Myocyte (in vitro differentiated cells): ENCODE measurements at places on chromosomes 3 and 15. TPM values are rescaled to one million over a fixed set of nuclear protein-coding genes. Genes with fewer than 3 reads are reported as not detected.

GRCh38 chr3:90128391-90128790 lies 1021.0 kb downstream of the EPHA3 start:
- DNase-seq: peak; percentile 40

GRCh38 chr3:105691053-105691452 lies 177.8 kb downstream of the CBLB start:
- DNase-seq: no peak

The IL12A gene
- total RNA-seq: 0.96 and 1.9 TPM in 2 replicates

DNA sequence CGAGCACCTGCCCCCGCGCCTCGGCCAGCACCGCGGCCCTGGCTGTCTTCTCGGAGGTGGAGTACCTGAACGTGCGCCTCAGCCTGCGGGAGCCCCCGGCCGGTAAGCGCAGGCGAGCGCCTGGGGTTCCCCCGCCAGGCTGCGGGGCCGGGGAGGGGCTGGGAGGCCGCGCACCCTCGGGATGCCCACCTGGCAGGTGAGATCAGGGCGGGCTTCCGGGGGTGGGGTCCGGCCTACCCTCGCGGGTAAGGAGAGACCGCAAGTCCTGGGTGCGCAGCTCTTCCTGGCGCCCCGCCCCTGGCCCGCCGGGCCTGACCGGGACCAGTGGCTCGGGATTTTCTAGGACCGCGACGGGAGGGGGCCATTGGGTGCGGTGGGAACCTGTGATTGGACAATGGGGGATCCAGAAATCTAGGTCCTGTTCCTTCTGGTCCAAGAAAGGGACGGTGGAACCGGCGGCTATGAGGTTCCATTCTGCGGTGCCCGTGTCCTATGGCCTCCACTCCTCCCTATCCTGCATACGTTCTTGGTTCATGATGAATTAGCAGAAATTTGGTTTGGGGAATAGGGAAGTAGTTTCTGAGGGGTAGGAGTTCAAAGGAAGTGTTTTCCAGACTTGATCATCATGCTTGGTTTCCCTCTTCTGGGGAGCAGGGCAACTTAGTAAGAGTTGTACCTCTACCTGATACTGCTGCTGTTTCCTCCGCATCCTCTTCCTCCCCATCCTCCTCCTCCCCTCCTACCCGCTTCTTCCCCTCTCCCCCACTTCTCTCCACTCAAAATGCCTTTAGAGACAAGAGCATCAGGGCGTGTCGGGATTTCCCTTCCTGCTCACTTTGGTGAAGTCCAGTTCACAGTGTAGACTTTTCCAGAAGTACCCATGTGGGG lies 808 bp downstream of the ARRDC4 start:
- peak; percentile 30 for DNase-seq

The PTX3 gene
- 11.9 and 21.0 TPM in 2 replicates for total RNA-seq

DNA sequence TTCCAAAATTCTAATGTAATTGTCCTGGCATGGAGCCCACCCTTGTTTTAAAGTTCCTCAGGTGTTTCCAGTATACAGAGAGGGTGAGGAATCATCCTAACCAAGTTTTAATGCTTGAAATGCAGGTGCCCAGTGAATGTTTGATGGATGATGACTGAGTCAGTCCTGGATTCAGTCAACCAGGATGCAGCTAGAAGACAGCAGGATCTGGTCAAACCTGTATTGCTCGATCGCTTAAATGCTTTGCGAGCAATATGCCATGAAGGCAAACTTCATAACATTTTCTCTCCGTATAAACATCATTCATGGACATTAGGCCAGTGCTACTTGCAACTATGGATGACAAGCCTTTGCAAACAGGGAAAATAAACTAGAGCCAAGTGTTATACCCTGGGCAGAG lies 591.2 kb downstream of the RSL24D1 start:
- no peak for DNase-seq
